ENCODE measurements at places on chromosomes 12 and 14. TPM values are rescaled to one million over a fixed set of nuclear protein-coding genes. Genes with fewer than 3 reads are reported as not detected.

Gene ANO4
- polyA plus RNA-seq, result 1.0 TPM

Gene SLC10A1
- polyA plus RNA-seq, result not detected

Gene RFLNA
- polyA plus RNA-seq, result 10.4 TPM

Gene GNPTAB
- polyA plus RNA-seq, result 22.4 TPM

Gene TCL1B
- polyA plus RNA-seq, result not detected

Gene ANHX
- polyA plus RNA-seq, result not detected

Gene GTF2A1
- 18.8 TPM for polyA plus RNA-seq

Gene FOXM1
- 20.2 TPM for polyA plus RNA-seq

Gene LRRC10
- polyA plus RNA-seq, result not detected

Gene KRT72
- not detected for polyA plus RNA-seq

Gene KRT75
- not detected for polyA plus RNA-seq

Gene KCNK13
- 0.43 TPM for polyA plus RNA-seq

Gene BATF
- polyA plus RNA-seq, result 0.58 TPM

Gene VEZT
- 83.0 TPM for polyA plus RNA-seq

Gene PAH
- polyA plus RNA-seq, result not detected
